ENCODE measurements at places on chromosomes 12 and 14.

- no peak for DNase-seq
These were observed 36.6 kb downstream of the RTL1 start for GRCh38 chr14:100866666-100867630.

DNA sequence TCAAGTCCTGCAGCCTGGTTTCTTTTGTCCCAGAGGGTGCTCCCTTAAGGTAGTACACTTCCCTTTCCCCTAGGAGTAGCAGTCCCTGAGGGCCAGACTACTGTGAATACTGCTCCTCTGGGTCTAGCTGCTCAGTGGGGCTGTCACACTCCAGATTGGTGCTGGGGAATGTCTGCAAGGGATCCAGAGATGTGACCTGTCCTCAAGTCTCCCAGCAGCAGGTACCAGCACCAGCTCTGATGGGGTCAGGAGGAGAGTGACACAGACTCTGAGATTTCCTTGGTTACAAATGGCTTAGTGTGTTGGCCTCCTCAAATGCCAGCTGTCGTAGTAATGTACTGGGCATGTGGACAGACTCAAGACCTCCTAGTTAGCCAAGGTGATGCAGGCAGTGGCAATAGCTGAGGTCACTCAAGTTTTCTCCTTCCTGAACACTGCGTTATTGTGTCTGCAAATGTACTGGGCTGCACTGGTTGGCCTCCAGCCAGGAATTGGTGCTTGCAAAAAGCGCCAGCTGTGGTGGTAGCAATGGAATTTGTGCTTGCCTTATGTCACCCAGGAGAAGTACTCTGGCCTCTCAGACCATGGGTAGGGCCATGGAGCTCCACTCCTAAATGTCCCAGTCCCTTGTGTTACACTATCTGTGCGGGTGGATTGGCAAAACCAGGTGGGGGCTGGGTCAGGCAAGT, 36.4 kb upstream of the AEBP2 start:
- DNase-seq: no peak

DNA sequence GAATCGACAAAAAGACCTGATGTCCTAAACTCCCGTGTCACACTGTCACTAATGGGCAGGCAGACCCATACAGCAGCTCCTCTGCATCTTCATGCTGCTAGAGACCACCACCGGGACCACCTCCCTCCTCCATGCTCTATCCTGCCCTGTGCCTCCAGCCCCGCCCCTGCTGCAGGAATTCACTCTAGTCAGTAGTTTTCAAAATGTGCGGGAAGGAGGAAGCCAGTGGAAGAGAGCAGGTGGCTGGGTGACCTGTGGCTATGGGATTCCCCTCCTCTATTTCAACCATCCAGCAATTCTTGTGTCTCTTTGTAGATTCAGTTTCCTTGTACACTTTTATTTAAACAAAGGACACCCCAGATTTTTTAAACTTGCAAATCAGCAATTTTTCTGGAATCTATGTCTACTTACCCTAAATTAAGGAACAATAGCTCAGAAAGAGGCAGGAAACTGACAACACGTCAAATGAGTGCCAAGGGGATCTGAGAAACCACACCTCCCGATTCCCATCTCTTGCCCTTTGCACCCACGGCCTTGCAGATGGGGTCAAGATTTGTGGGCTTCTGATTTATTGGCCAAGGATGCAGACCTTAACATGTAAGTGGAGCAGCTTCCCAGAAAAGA, 20.4 kb upstream of the MAP1LC3B2 start:
- no peak for DNase-seq

DNA sequence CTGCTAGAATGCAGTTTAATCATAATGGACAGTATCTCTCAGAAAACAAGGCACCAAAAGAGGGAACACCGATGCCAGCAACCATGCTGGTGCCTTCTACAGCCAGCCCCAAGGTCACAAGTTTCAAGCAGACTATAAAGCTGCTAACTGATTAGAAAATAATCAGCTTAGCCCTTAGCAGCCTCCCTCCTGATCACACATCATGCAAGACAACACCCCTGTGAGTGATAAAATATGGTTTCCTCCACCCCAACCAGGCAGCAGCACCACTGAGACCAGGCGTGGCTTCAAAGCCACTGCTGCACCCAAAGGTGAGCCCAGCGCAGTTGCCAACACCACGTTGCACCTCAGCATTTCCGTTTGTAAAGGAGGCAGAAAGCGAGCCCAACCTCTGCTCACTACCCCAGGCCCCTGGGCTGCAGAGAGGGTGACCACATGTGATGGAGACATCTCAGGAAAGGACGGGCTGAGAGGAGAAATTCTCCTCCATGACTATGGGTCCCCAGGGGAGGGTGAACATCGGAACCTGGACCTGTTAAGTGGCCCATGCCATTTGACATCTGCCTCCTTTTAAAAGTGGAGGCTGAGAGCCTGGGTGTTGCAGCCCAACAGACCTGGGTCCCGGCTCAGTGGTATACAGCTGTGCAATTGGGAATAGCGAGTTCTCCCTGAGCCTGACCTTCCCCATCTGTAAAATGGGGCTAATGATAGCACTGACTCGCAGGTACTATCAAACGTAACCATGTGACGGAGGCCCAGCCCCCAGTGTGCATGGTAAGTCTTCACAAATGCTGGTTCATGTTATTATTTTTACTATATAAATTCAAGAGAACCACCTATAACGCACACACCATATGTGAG, 11.5 kb downstream of the ZFP36L1 start:
- DNase-seq: peak; percentile 60

GRCh38 chr14:39406560-39406959, 25.7 kb downstream of the FBXO33 start:
- DNase-seq: no peak

DNA sequence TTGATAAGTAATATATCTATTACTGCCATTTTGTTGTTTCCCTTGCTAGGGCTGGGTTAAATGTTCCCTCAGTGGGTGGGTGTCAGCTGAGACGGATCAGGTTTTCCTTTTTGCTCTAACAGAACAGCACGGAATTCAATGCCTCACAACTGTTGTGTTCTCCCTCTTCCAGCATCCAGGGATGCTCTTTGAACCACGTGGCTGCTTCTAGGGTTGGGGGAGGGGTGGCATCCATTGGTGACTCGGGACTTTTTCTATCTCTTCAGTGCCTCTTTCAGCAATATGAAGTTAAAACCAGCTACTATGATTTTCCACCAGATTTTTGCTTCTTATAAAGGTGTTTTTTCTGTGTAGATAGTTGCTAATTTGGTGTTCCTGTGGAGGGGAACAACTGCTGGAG, 884.9 kb upstream of the FOXG1 start:
- no peak for DNase-seq

- no peak for DNase-seq
These were observed 563 bp upstream of the STXBP6 start for GRCh38 chr14:25050269-25051150.

- DNase-seq: no peak
These were observed 5.5 kb downstream of the HOXC5 start for GRCh38 chr12:54038284-54038870.

- no peak for DNase-seq
These were observed 1.1 kb upstream of the HOXC8 start for GRCh38 chr12:54007538-54008259.

DNA sequence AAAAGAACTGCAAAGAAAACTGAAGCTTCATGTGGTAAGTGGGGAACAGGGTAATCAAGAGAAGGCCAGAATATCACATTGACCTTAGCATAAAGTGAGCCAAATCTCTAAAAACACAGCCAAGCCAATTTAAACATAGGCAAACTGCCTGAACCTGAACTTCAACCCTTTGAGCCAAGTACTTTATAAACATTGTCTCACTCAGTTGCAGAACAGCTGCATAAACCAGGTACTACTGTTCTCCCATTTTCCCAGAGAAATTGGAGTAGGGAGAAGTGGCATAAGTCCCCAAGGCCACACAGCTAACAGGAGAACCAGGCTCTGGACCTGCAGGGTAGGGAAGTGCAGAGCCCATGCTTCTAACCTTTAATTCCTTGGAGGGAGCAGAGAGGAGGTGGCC, 30.4 kb upstream of the FKBP4 start:
- no peak for DNase-seq

GRCh38 chr14:32313844-32314376, 15.2 kb upstream of the AKAP6 start:
- DNase-seq: no peak

Data from stimulated activated naive CD8-positive, alpha-beta T cell treated with anti-CD3 and anti-CD28 coated beads, Interleukin-15, amount 100 ng/mL, for 72 hours (primary cell).